SK-MEL-5 (cell line): ENCODE measurements at places on chromosomes 7 and 10.

GRCh38 chr10:2990764-2991163 is 76.6 kb upstream of the PFKP start:
- peak; percentile 69 for DNase-seq

DNA sequence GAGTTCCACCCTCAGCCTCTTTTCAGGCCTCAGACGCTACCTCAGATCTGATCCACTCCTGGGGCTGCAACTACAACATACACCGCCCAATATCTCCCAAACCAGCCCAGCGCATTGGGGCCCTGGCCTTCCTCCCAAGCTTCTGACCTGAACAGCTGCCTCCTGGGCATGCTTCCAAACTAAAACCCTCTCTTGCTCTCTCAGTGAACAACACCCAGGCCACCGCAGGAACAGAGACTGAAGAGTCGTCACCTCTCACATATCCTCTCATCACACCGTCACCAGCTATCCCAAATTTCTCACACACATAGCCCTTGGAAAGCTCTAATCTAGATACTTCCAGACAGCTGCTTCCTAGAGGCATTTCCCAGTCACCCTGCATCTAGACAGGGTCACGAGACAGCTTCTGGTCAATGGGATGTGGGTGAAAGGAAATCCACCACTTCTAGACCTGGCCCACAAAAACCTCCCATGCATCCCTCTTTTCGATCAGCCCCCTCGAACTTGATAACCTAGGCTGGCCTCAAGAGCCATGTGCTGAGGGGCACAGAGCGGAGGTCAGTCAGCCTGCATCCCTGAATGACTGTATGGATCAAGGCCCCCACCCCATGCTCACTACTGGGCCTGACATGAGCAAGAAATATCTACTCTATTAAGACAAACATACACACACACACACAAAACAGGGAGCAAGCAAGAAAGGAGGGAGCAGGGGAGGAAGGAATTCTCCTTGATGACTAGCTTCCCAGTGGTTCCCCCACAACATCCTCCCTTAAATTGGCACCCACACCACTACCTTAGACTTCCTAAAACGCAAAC is 1.8 kb downstream of the PARP12 start:
- DNase-seq: no peak

DNA sequence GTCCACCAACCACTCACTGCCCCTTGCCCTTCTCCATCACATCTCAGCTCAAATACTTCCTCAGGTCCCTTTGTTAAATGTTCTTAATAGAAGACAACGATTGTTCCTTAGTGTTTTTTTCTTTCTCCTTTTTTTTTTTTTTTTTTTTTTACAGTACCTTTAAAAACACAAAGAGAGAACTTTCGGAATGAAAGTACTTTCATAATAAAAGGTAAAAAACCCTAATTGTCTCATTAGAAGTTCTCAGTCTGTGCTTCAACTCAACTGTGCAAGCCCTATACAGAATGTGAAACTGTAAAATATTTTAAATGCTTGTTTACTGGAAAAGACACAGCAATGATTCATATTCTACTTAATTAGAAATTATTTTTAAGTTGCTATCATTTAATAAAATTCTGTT is 29.4 kb downstream of the TSPAN12 start:
- DNase-seq: no peak

- no peak for DNase-seq
Observed at GRCh38 chr10:26717476-26717875, 20.0 kb downstream of the PDSS1 start.

DNA sequence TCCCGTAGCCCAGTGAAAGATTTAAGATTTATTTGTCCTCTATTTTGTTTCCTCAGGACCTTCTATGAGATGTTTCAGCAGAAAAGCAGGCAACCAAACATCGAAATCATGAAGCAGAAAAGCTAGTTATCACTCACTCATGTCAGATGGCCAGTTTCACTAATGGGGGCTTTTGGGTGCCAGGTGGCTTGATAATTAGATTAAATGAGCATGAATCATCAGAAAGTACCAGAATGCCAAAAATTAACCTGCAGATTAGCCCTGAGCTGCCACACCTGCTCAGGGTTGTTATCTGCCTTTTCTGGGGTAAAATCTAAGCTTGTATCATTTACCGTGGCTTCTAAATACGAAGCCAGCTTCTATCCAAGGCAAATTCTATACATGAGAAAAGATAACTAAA is 1017.5 kb downstream of the XPNPEP1 start:
- DNase-seq: no peak

- no peak for DNase-seq
Observed at GRCh38 chr7:151351967-151352366, 10.4 kb downstream of the NUB1 start.

GRCh38 chr7:130918129-130919052 is 184.4 kb upstream of the KLF14 start:
- peak; percentile 26 for DNase-seq

DNA sequence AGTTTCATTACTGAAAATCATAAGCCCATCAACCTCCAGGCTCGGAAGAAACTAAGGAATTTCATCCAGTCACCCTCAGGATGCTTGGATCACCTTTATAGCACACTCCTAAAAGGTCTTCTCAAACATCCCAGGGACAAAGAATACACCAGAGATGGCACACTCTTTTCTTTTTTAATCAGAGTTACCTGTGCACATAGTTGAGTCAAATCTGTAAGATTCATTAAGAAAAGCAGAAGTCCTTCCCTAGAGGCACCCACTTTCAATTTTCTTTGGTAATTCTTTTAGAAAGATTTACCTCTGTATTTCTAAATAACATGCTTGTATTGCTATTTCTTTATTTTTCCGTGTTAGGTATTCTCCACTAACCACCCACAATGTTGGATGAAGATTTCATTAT is 50.6 kb upstream of the IL6 start:
- no peak for DNase-seq

DNA sequence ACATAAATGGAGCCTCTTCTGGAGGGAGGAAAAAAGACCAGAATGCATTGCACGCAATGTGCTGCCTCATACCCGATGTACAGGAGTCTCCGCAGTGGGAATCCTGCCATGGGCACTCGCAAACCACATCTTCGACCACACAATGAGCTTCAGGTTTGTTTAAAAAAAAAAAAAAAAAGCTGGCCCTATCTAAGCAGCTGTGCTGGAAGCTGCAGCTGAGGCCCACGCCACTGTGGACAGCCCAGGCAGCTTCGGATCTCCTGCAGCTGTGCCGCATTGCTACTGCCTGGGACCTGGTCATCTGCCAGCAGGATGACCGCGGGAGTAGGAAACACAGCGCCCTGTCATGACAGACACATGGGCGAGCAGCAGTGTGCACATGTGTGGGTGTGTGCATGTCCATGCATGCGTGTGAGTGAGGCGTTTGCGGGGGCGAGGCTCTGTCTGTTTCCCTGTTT is 26.0 kb downstream of the EN2 start:
- no peak for DNase-seq

DNA sequence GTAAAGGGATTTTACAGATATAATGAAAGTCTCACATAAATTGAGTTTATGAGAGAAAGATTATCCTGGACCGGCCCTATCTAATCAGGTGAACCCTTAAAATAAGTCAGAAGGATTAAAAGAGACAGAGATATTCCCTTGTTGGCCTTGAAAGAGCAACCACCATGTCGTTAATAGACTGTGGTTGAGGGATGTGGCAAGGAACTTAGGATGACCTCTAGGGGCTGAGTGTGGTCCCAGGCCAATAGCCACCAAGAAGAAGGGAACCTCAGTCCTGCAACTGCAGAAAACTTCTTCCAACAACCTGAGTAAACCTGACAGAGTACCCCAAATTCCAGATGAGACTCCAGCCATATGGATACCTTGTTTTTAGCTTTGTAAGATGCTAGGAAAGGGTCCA is 121.5 kb downstream of the POLR1F start:
- peak; percentile 62 for DNase-seq

- peak; percentile 98 for DNase-seq
Observed at GRCh38 chr7:30173058-30173897, 38.5 kb downstream of the MTURN start.

- peak; percentile 11 for DNase-seq
Observed at GRCh38 chr7:55140221-55140940, 121.6 kb downstream of the EGFR start.

DNA sequence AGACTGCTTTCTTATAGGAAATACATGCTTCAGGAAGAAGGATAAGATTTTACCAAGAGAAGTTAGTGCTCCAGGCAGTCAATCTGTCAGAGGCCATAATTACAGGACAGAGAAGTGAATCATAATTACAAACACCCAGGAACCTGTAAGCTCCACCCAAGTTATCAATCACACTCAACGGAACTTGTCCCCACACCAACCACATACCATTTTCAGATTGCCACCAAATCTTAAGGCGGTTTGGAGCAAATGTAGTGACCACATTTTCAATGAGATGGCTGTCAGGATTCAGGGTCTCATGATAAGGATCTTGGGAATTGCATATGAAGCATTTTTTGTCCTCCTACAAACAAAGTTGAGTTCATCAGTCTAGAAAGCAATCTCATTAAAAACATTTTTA is 4.8 kb downstream of the LAMB1 start:
- no peak for DNase-seq

DNA sequence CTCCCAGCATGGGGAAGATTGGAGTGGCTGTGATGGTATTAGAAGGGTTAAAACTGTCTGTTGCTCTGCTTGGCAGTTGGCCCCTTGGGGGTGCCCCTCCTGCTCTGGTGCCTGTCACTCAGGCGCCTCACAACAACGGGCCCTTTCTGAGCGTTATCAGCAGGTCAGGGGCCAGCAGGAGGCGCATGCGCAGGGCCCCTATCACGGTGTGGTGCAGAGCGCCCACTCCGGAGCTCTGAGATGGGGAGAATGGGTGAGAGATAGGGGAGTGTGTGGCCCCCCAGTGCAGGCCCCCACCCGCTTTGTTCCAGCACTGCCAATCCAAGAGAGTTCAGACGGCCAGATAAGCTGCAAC is 24.8 kb downstream of the GBX1 start:
- DNase-seq: no peak

DNA sequence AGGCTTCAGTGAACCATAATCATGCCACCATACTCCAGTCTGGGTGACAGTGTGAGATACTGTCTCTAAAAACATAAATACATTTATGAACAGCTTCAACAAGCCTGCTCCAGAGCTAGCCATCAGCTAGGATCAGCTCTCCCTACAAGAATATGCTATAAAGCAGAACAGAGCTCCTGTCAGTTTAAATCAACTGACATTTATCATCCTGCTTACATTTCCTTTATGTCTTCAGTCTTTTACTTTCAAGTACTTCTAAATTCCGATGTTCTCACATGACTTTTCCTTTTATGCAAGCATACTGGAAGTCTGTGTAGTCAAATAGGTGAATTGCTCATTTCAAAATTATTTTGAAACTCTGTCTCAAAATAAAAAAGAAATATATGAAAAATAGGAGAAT is 64.6 kb downstream of the COA1 start:
- DNase-seq: no peak

DNA sequence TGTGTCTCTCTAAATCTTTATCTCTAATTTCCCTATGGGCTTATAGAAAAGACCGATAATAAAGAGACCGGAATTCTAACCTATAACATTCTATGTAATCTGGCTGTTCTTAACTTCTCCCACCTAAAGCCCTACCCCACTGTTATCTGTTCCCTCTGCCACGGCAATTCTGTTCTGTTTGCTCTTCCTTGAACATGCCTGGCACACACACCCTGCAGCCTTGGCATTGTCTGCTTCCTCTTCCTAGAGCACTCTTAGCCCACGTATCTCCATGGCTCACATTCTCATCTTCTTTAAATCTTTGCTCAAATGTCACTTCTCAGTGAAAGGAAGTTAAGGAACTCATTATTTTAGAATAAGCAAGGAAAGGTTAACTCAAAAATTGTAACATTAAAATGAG is 309.2 kb downstream of the GPR158 start:
- DNase-seq: no peak

- DNase-seq: no peak
Observed at GRCh38 chr7:20650782-20651181, 35.3 kb downstream of the ABCB5 start.

DNA sequence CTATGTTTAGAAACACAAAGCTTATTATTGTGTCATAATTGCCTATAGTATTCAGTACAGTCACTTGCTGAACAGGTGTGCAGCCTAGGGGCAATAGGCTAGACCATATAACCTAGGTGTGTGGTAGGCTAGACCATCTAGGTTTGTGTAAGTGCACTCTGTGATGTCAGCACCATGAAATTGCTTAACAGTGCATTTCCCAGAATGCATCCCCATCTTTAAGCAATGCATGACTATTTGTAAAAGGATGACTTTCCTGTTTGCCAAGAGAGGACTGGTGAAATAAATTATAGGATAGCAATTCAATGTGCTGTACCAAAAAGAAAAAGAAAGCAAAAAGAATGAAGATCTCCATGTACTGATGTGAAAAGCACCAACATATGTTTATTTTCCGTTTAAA is 288.7 kb upstream of the AUTS2 start:
- no peak for DNase-seq

- DNase-seq: no peak
Observed at GRCh38 chr10:65762311-65762710, 1163.5 kb upstream of the LRRTM3 start.

DNA sequence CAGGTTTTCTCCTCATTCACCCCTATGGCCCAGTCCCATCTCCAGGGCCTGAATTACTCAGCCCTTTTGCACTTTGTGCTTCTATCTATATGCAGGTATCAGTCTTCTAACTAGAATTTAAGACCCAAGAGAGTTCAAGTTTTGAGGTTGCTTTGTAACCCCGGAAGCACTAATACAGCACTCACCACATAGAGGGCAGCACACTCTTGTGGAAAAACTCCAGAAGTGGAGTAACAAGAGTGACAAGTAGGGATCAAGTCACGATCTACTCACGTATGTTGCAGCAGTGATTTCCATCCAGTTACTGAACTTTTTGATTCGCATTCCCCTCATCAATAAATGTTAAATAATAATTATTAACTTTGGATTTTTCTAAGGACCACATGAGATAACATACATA is 151.0 kb downstream of the CHCHD3 start:
- peak; percentile 66 for DNase-seq

GRCh38 chr7:105987046-105987445 is 24.0 kb downstream of the CDHR3 start:
- DNase-seq: no peak

DNA sequence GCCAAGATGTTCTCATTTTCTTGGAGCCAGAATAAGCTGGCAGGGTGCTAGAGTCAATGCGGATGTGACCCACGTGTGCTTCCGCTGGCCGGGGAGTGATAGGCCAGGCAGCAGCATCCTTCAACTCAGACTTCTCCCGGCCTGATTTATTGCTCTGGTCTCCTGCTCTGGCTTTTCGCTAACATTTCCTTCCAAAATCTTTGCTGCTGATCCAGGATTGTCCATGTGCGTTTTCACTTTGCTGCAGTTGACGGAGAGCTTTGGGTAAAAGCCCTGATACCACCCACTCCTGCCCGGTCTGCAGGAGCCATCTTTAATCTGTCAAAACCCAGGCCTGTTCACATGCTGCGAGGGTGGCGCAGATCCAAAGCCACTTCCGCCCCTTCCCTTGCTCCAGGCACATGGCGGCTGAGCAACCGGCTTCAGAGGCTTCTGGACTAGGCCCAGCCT is 106.8 kb downstream of the CYP26A1 start:
- DNase-seq: peak; percentile 2

DNA sequence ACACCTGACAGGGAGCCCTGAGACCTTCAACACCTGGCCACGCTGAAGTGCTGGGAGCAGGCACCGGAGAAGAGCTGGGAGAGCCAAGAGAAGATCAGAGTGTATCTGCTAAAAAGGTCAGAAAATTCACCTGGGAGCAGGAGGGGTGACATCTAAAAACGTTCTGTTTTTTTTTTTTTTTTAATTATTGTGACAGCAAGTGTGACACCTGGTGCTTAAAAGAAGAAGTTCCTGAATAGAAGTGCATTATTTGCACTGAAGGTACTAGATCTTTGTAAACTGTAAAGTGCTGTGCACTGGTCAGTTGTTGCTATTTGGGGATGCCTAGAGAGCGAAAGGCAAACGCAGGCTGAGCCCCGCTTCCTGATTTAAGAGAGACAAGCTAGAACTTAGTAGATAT is 422.0 kb downstream of the PLXNA4 start:
- no peak for DNase-seq
